ENCODE measurements at places on chromosomes 12 and 14. TPM values are rescaled to one million over a fixed set of nuclear protein-coding genes. Genes with fewer than 3 reads are reported as not detected.

DNA sequence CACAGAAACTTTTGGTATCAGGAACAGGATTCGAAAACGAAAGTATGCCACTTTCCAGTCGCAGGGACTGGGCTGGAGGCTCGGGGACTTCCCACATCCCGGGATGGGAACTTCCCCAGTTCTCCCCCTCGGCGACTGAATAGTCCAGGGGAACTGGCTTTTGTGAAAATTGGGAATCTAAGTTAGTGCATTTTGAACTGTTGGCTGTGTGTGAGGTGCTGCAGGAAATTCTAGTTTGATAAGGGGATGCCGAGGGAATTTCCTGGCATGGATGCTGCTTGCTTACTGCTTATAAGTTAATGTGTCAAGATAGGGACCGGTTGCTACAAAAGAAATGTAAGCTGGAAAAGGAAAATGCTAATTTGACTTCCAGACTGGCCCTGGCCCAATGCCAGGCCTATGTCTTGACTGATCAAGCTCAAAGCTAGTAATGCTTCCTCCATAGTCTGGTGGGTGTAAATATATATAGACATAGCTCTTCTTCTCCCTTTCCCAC, 73.4 kb upstream of the EIF5 start:
- no peak for DNase-seq

DNA sequence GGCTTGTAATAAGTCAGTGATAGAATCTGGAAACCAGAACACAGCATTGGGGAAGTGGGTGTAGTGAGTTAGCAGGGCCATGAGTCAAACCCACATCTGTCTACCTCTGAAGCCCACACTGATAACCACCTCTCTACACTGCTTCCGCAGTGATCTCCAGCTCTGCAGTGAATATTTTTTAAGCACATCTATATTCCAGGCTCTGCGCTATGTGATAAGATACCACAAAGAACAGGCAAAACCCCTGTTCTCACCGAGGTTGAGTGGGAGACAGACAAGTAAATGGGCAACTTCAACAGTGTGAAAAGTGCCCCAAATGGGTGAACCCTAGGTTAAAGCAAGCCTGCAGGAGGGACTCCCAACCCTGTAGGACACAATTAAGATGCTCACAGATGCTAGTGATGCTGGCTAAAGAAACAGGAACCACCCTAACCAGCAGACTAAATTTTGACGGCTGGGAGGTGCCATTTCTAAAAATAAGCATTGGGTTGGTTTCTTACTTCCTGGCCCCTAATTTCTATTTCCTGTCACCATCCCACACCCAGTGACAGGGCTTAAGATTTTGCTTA, 375.0 kb downstream of the DPF3 start:
- peak; percentile 27 for DNase-seq

GRCh38 chr14:54669721-54670561, 103.0 kb downstream of the SAMD4A start:
- DNase-seq, result no peak

GRCh38 chr12:28027328-28027727, 54.8 kb upstream of the PTHLH start:
- no peak for DNase-seq

DNA sequence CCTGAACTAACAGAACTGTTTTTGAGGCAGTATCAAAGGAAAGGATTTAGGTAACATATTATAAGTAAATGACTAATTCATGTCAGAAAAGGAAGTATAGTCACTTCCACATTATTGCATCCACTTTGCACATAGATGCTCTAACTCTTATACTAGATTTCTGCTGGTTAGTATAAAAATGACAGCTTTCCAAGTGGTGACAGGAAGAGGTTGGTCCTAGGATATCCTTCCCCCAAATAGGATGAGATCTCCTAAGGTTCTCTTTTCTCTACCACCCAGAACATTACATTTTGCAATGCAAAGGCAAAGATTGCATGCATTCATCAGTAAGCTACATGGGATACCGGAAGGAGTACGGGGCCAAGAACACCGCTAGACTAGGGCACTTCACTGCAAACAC, 15.2 kb downstream of the DAD1 start:
- no peak for DNase-seq

- no peak for DNase-seq
Measured at GRCh38 chr12:10753059-10753458, 29.9 kb upstream of the YBX3 start.

DNA sequence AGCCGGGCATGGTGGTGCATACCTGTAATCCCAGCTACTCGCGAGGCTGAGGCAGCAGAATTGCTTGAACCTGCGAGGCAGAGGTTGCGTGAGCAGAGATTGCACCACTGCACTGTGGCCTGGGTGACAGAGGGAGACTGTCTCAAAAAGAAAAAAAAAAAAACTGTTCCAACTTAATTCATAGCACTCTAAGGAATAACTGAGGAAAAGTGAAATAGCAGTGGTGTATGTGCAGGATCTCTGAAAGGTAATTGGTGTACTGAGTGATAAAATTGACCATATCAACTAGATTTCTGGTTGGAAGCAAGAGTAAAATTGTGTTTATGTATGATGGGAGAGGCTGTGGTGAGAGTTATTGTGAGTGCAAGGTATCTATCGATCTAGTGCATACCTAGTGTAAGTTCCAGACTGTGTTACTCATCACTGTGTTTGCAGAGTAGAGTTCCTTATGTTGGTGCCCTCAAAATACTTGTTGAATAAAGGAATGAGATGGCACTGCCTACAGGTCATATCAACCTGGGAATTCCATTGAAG, 6.3 kb downstream of the CAND1 start:
- no peak for DNase-seq

GRCh38 chr12:65139389-65139788, 18.3 kb upstream of the WIF1 start:
- DNase-seq, result no peak

GRCh38 chr12:59716043-59716442, 120.2 kb downstream of the SLC16A7 start:
- DNase-seq, result no peak

DNA sequence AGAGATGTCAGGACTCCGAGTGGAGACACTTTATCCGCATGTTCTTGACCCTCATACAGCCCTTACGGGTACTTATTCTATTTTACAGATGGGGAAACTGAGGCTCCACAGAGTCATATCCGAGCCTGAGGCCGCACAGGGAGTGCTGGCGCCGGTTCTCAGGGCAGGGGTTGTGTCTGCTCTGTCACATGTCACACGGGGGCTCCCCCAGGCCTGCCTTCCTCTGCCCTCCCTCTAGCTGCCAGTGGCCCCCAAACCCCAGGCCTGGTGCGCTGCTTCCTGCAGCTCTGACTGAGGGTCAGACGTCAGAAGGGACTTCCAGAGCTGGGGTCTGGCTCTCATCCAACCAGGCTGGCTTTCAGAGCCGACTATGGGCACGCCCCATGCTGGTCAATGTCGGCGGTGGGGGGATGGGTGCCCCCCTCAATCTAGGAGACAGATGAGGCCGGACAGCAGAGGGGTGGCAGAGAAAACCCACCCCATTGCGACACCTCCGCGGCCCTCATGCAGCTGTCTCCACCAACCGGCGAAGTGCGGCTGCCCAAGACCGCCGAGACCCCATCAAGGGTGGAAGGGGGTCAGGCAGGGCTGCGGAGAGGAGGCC, 811 bp upstream of the INF2 start:
- no peak for DNase-seq

GRCh38 chr12:41356181-41356580, 168.1 kb downstream of the PDZRN4 start:
- DNase-seq, result no peak

DNA sequence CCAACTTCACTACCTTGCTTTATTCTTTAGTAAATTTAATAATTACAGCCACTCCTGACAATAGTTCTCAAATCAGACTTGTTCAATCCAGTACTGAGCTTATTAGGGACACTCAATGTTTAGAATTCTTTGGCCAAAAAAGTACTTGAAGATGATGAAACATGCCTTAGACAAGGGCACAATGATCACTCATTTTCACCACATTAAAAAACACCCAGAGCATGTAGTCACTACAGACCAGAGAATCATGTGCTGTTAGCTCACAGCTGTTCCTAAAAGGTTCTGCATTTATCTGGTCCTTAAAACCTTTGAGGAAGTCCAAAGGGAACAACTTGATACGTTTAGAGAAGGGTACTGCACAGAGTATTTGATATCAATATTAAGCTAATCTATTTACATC, 98.7 kb downstream of the INSM2 start:
- no peak for DNase-seq

GRCh38 chr14:100524233-100524932, 62.8 kb downstream of the BEGAIN start:
- no peak for DNase-seq

- DNase-seq, result no peak
Measured at GRCh38 chr12:104910196-104910840, 47.8 kb downstream of the SLC41A2 start.

The FGF6 gene
- polyA plus RNA-seq, result not detected

The PRPH gene
- polyA plus RNA-seq, result not detected

The TAS2R50 gene
- polyA plus RNA-seq, result not detected

The NEUROD4 gene
- not detected for polyA plus RNA-seq

All from naive thymus-derived CD4-positive, alpha-beta T cell (primary cell).